ENCODE measurements at places on chromosomes 2 and 18.

GRCh38 chr18:22221350-22221749, 52.0 kb downstream of the GATA6 start:
- no peak for DNase-seq

DNA sequence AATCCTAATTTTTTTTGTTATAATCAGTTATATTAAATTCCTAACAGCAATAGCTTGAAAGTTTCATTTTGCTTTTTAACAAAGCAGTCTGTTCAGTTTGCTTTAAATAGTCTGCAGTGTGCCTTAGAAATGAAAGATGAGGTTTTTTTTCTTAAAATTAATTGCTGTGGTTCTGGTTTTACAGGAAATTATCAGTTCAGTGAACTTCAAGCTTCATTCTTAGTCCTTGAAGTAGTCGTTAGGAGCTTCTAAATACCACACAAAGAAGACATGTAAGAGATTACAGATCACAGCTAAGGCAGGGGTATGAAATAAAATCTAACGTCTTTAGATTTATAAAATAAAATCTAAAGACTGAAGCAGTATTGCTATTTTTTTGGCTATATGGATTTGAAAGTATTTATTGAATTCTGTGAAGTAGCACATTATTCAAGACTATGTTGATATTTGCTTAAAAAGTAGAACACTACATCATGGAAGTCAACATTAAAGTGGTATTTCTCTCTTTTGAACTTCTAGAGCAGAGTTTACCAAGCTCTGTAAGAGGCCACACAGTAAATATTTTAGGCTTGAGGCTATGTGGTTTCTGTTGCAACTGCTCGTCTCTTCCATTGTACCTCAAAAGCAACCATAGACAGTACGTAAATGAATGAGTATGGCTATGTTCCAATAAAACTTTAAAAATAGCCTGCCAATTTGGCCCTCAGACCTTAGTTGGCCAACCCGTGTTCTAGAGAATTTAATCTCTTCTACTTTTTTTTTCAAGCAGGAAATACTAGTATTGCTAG, 81.5 kb upstream of the STON1 start:
- no peak for DNase-seq

DNA sequence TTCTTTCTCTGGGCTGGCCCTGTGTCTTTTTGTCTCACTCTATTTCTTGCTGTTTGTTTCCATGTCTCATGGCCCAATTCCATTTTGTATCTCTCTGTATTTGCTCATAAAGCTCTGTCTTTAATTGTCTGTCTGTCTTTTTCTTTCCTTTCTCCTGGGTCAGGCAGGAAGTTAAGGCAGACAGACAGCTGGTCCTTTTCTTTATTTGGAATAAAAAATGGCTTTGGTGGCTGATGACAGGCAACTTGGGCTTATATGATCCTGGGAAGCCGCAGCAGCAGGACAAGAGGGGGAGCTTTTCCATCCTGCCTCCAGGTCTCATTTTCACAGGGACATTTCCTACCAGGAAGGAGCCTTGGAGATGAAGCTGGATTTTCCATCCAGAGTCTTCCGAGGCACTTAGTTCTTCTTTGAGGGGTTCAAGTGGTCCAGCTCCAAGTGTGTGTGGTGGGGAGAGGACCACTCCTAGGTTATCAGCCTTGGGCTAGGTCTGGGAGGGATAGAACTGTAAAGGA, 138.7 kb downstream of the TDRD15 start:
- no peak for DNase-seq

DNA sequence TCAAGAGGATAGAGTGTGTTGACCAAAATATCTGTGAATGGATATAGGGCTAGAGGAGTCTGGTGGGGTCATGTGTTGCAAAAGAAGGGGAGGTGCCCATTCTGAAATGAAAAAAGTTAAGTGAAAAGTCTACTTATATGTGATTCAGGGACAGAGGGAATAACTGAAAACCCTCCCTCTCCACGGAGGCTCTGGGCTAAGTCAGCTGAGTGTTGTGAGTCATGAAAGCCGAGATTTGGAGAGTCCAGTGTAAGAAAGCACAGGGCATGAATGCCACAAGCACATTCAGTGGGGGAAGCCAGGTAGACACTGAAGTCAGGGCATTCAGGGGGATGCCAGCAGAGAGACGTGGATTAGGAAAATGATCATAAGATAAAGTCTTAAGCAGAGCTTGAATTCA, 871.9 kb downstream of the TSN start:
- no peak for DNase-seq

GRCh38 chr18:28178720-28179119, 1.8 kb upstream of the CDH2 start:
- DNase-seq: no peak

DNA sequence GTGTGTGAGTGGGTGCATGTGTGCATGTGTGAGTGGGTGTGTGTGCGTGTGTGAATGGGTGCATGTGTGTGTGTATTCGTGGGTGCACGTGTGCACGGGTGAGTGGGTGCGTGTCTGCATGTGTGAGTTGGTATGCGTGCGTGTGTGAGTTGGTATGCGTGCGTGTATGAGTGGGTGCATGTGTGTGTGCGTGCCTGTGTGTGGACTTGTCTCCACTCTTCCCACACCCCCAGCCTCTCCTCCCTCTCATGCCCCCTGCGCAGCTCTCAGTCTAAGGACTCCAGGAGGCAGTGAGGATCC, 5.1 kb upstream of the OTOF start:
- no peak for DNase-seq

- DNase-seq: no peak
Measured at GRCh38 chr18:67590571-67591141, 74.1 kb upstream of the DSEL start.

GRCh38 chr2:26487192-26487591, 9.3 kb upstream of the OTOF start:
- DNase-seq: no peak

DNA sequence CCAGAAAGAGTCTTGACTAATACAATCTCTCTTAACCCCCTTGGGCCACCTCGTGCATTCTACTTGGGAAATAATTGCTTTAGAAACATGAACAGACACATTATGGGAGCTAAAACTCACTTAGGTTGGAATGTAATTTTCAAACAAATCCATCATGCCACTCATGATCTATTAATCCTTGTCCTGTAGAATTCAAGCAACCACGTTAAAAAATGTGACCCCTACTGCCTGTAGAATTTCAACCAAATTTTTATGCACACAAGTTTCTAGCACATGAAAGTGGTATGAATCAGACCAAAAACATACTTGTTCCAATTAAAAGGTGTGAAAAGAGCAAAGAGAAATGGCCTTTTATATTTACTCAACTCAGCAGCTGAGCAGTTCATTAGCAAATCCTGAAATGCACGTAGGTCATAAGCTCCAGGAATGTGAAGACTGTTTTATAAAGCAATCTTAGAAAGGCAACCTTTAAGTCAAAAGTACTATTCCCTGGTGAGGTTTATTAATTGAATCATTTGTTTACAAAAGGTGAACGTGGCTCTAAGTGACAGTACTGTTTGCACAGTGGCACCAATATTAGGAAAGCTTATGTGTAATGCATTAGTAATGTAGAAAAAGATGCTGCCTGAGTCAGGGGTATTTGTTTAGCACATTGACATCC, 459.4 kb upstream of the UBE2E3 start:
- no peak for DNase-seq

- DNase-seq: no peak
Measured at GRCh38 chr2:101803128-101803527, 105.6 kb downstream of the MAP4K4 start.

- DNase-seq: no peak
Measured at GRCh38 chr2:221124532-221125240, 447.4 kb downstream of the EPHA4 start.
